Caki2 (cell line): ENCODE measurements at places on chromosomes 11 and 22. TPM values are rescaled to one million over a fixed set of nuclear protein-coding genes. Genes with fewer than 3 reads are reported as not detected.

OR56A1 gene
- total RNA-seq, result not detected in 2 replicates

PARVA gene
- total RNA-seq, result 12.8 and 14.8 TPM in 2 replicates

DNA sequence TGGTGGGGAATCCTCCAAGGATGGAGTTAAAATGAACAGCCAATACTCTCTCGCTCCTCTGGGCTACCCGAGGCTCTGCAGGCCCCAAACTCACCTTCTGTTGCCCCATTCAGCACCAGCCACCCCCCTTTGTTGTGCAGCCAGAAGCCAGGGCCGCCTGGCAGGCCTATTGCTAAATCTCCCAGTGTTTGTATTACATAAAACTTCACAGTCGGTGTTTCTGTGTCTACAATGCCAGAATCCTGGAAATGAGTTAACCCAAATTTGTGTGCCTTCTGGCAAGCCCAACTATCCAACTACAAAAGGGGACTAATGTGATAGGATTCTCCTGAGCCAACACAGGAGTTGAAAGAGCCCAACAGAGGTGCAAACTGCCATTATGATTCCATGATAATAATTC, 9.3 kb downstream of the KCNJ5 start:
- DNase-seq, result no peak

DNA sequence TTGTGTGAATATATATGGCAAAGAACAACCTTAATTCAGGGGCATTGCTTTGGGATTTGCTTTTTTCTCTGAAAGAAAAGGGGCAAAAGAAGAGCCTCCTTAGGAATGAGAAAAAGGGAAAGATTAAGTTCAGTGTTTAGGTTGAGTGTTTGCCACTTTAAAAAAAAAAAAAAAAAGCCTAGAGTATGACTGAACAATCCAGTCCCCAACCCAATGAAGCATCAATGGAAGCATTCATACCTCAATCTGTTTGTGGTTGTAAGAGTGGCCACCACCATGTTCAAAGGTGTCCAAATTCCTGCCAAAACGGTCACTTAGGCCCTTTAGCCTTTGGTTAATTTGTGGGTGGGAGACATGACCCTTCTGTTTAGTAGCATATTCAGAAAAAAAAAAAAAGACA, 260.6 kb downstream of the SOX6 start:
- no peak for DNase-seq

GRCh38 chr11:94870422-94870821, 102.3 kb downstream of the AMOTL1 start:
- no peak for DNase-seq

DNA sequence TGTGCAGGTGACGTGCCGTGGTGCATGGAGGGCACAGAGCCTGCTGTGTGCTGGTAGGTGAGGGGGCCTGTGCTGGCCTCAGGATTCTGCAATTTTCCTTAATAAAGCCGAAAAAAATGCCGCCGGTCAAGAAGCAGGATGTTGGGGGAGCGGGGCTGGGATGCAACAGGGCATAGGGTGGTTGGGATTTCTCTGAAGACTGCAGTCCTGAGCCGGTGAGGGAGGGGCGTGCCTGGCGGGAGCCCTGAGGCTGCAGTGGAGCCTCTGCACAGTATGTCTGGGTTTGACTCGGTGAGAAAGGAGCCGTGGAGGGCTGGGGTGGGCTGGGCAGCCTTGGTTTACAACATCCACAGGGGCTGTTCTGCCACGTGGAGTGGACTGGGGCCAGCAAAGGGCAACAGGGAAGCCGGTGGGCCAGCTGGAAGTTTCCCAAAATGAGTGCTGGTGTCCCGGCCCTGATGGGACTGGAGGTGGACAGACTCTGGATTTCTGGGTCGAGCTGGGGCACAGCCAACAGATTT, 1.3 kb downstream of the CDHR5 start:
- no peak for DNase-seq

DNA sequence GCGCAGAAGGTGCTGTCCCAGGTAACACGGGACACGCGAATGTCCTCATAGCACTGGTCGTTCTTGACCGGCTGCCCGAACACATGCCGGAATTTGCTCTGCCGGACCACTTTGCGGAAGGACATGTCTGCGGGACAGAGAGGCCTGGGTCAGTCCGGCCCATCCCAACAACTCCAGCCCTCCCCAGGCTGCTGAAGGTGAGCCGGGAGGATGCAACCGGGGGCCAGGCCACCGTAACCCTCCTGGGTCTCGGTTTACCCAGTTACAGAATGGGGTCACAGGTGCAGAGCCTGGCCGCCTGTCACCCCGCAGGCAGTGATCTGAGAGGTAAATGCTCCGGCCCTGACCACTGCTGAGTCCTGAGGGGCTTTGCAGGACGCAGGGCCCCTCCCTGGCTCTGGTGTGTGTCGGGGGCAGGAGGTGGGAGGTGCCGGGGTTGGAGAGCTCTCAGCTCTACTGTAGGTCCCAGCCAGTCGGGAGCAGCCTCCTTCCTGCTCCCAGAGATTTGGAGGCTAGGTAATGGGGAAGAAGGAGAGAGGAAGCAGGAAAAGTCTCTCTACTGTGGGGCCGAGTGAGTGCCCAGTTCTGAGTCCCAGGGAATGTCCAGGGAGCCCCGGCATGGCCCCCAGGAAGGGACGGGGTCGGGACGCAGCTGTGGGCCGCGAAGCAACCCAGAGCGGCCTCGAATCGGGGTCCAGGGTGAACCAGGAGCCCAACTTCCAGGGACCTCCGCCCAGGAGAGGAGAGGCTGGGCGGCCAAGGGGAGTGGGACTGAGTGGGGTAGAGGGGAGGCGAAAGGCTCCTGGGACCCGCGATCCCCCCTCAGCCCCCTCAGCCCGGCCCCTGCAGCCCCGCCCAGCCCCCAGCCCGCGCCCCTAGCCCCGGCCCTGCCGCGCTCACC, 522 bp downstream of the CORO1B start:
- DNase-seq, result no peak

DNA sequence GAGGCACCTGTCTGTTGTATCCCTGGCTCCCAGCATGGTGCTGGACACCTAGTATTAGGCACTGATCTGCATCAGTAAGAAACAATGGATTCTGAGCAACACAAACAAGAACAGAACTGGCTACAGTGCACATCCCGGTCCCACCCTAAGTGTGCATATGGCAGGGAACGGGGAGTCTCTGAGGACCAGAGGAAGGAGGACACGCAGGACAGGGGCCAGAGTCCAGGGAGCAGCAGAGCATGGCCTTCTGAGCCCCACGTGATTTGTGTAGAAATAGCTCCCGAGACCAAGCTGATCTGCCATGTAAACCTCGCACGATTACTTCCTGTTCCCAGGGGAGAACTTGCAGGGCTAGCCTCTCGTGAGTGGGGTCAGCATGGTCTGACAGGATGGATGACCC, 12.7 kb upstream of the SNX32 start:
- DNase-seq, result no peak
